ENCODE measurements at places on chromosomes 13 and 19.

GRCh38 chr19:2278459-2279158 is 3.4 kb downstream of the PEAK3 start:
- DNase-seq, result no peak

DNA sequence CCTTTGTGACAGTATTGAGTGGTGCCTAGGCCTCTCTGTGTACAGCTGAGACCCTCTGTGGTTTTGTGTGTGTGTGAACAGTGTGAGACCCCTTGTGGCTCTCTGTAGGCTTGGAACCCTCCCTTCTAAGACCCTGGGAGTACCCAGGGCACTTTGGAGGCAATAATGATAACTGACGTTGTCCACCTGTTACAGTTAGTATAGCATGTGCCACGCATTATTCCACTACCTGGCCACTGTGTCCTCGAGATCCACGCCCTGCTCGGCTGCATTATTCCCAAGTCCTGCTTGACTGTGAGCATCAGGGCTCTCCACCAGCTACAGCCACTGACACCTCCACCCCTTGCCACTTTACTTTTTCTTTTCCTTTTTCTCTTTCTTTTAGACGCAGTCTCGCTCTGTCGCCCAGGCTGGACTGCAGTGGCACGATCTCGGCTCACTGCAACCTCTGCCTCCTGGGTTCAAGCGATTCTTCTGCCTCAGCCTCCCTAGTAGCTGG is 2.0 kb downstream of the GRAMD1A start:
- DNase-seq, result no peak

GRCh38 chr13:112449545-112449930 is 73.4 kb downstream of the SPACA7 start:
- no peak for DNase-seq

DNA sequence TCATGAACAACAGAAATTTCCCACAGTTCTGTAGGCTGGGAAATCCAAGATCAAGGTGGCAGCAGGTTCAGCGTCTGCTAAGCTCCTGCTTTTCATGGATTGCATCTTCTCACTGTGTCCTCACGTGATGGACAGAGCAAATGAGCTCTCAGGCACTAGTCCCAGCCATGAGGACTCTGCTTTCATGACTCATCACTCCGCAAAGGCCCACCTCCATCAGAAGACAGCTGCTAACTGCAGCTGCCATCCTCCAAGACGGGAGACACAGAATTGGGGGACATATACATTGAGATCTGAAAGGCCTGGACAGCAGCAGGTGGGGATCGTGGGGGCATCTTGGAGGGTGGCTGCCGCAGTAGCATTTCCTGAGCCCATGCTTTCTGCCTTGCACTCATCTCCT is 44.4 kb upstream of the SPATA13 start:
- DNase-seq, result no peak

DNA sequence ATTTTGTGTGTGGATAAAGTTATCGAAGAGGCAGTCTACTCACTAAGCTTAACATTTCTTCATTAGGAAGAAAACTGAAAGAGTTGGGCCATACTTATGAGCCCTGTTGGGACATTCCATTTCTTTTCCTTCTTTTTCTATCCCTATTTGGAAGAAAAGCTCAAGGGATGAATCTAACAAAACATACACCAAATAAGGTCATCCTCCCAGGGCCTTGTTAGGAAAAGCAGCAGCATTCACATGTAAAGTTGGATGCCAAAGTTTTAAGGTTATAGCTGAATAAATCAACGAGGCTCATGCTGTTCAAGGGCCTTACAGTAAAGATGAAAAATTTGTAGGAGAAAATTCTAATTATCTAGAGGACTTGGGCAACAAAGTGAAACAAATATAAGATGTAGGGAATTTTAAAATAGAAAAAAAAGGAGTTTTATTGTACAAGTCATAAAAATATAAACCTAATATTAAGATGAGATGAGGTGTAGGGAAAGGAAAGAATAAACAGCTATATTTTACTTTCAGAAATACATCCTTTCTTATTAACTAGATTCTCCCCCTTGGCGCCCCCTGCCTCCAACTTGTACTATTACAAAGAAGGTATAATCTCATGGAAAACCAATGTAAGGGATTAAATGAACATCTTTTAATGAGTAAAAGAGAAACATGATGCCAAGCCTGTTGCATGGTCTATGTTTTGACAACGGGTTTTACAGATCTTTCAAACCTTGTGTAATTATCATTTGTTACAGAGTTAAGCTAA is 160.4 kb downstream of the PCDH20 start:
- no peak for DNase-seq

DNA sequence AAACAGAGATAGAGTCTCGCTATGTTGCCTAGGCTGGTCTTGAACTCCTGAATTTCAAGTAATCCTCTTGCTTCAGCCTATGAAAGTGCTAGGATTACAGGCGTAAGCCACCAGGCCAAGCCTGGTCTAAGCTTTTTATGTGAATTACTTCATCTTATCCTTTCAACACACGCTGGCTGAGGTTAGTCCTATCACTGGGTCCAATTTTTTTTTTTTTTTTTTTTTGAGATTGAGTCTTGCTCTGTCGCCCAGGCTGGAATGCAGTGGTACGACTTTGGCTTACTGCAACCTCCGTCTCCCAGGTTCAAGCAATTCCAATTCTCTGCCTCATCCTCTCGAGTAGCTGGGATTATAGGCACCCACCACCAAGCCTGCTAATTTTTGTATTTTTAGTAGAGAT is 10.4 kb downstream of the MYO1F start:
- no peak for DNase-seq

GRCh38 chr13:23518231-23518630 is 52.0 kb upstream of the TNFRSF19 start:
- no peak for DNase-seq

DNA sequence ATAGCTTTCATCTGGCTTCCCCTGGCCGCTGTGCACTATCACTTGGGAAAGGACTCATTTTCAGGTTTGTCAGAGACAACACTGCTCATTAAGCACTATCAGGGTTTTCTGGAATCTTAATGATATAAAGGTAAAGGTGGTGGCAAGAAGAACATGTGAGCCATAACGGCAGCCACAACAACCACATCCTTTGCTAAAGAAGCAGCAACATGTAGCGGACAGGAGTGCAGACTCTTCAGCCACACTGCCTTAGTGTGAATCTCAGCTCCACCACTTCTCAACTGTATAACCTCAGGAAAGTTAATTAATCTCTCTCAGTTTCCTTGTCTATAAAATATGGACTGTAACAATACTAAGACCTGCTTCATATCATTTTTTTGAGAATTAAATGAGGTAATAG is 24.1 kb upstream of the MIR17HG start:
- no peak for DNase-seq

DNA sequence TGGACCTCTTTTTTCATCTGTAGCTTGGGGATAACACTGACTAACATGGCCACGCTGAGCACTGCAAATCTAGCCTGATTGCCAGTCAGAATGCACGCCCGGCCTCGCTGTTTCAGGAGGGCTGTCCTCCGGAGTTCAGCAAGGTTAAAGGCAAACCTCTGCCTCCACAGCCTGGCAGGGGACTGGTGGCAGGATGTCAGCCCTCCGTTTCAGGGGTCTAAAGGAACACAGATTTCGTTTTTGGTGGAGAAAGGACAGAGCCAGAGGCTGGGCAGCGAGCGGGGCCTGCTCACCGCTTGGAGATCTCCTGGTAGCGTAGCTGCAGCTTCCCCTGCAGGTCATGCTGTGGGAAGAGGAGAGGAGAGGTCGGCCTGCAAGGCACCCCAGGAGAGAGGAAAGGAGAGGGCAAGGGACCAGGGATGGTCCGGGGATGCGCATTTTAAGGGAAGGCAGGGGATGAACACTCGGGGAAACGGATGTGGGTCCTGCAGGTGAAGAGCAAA is 560 bp downstream of the NDUFA7 start:
- no peak for DNase-seq

DNA sequence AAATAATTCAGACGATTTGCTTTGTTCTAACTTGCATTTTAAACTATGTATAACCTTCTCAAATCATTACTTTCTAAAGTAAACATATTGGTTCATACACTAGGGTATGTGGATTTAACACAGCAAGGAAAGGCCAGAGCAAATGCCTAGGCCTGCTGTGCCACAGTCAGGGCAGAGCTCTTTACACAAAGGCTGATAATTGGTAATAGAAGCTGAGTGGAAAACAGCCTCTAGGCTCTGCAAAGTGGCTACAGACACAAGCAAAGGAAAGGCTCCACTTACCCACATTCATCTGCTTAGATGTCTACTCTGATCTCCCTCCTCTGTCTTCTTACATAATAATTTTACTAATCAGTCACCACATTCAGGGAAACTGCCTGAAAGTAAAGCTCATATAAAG is 382.9 kb downstream of the OLFM4 start:
- DNase-seq, result no peak

- DNase-seq, result no peak
Measured at GRCh38 chr19:29681422-29682235, 16.4 kb downstream of the PLEKHF1 start.

DNA sequence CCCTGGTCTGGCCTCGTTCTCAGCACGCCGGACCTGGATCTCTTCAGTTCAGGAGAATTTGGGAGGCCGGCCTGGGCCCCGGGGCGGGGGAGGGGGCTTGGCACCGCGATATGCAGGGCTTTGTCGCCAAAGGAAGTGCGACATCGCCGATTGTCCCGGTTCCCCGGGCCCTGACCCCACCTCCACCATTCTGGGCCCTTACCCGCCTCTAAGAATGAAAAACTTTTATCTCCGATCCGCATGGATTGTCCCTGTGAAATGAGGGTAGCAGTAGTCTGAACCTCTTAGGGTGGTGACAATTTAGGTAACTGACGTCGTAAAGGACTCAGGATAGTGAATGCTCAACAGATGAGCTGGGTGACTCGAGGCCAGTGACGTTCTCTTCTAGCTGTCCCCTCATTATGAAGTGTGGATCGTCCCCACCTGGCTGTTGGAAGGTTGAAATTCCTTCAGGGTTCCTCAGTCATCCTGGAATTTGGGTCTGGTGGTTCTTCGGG is 650 bp downstream of the DDA1 start:
- DNase-seq, result no peak

- DNase-seq, result no peak
Measured at GRCh38 chr13:62171697-62172096, 756.0 kb upstream of the PCDH20 start.

DNA sequence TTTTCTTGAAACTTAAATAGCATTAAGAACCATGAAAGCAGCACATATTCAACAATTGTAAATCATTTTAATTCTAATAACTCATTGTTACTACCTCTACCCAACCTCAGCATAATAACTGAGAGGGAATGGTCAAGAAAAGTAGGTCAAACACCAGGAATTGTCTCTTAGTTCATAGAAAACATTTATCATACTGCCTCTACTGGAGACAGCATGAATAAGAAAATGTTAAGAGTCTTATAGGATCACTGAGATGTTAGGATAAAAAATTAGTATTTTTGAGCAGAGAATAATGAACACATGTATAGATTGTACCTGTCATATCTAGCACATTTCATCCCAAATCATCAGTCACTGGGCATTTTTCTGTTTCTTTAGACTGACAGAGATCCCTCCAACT is 515.3 kb downstream of the PCDH9 start:
- DNase-seq, result no peak

DNA sequence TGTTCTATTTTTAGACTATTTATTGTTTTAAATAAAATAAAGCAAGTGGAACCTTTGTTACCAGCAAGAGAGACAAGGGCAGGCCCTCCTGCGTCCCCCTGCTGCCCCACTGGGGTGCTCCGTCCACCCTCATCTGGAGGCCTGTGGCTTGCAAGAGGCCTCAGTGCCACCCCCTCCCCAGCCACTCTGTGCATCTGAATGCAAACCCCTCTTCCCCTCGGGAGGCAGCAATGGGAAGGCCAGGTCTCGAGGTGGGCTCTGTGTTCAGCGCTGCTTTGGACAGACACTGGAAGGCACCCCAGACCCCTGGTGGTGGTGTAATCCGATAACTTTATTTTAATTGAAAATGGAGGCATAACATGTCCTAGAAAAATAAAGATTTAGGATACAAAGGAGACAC is 4.6 kb downstream of the SIX5 start:
- DNase-seq, result no peak

DNA sequence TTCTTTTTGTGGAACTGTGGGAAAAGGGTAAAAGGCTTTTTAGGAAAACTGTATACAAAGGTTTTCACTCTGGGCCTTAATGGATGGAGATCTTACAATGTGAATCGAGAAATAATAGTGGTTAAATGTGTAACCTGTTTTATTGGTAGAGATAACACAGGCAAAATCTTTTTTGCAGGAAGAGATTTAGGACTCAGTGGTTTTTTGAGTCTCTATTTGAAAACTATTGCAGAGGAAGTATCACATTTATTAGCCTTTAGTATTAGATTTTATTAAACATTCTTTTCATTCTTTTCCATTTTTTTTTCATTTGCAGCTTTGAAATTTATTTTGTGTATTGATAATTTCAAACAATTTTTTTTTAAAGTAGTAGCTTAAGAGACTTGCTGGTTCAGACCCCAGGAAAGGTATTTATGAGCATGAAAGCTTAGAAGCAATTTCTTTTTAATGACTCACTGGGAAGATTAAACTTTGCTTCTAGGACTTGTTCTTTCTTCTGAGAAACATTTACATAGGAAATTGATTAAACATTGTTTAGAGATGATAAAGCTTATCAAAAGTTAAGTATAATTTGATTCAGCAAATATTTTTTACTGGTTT is 10.5 kb downstream of the KLF5 start:
- no peak for DNase-seq

- peak; percentile 63 for DNase-seq
Measured at GRCh38 chr13:51444922-51445321, 7.9 kb downstream of the INTS6 start.

DNA sequence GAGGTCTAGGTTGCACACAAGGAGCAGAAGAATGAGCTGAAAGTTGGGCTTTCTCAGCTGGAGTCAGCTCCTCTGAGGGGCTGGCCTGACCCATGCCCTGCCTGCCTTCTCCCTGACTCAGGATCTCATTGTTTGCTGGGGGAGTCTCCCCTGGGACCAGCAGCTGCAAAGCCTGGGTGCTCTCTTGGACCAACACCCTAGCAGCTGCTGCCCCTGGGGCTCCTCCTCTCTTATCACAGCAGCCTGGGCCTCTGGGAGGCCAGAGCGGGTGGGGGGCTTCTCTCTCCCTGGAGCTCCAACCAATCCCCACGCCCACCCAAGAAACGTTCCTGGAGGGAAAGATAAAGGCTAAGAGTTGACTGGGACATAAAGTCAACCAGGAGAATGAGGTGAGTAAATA is 1.6 kb upstream of the FCGBP start:
- DNase-seq, result no peak

DNA sequence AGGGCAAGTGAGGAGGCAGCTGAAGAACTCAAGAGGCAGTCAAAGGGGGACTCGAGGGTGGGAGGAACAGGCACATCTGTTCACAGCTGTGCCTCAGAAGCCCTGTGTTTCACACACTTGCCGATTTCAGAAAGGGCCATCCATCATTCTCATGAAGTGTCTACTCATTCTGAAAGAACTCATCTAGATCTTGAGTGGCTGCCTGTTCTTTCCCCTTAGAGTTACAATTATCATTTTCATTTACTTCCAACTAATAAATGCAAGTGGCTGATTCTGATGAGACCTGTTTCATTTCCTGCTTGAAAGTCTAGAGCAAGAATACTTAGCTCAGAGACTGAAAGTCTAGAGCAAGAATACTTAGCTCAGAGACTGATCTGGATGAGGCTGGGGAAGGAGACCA is 1145.1 kb downstream of the UQCRFS1 start:
- no peak for DNase-seq
